Activated naive CD8-positive, alpha-beta T cell treated with anti-CD3 and anti-CD28 coated beads, Interleukin-2, amount 10 ng/mL, durations not matched to agents 7 days and 5 days (primary cell): ENCODE measurements at places on chromosomes 1 and 21.

DNA sequence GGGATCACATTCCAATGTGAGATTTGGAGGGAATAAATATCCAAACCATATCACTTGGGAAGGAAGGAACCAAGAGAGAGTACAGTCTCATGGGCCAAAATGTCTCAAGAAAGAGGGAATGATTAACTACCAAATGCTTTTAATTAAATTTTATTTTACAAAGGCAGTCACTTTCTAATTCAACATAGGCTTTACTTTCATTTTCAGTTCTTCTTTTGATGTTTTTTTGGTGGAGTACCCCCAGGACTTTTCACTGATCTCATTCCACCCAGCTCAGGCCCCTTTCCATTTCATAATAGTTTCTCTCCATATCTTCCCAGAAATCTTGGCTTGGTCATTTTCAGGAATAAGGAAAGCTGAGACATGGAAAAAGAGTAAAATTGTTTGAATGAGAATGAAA, 5.1 kb upstream of the SLAMF7 start:
- DNase-seq = no peak

DNA sequence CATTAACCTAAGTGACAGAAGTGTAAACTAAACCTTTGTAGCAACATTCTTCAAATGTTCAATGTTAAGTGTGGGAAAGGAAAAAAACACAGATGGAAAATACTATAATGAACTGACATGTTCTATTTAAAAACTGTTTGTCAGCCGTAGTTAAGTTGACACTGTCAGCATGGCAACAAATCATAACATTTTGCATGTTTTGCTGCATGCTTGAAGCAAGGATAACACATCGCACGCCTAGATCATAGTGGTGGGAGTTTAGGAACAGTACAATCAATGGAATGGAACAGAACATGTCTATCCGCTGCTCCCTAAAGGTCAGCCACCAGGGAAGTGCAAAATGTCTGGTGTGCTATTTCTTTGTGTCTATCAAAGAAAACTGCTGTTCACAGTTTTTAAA, 62.5 kb upstream of the ESRRG start:
- no peak for DNase-seq

DNA sequence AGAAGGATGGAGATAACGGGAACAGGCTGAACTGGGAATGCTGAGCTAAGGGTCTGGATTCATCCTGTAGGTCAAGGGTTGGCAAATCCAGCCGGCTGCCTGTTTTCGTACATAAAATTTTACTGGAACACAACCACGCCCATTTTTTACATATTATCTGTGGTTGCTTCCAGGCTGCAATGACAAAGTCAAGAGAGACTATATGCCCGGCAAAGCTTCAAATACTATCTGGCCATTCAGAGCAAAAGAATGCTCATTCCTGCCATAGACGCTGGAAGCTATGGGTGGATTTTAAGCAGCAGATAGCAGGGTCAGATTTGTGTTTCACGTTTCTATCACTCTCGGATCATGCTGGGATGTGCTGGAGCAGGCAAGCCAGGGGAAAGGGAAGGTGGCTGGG, 137.9 kb upstream of the EDN2 start:
- no peak for DNase-seq

- DNase-seq = no peak
These were observed 28.1 kb upstream of the TXLNA start for GRCh38 chr1:32151319-32151787.

DNA sequence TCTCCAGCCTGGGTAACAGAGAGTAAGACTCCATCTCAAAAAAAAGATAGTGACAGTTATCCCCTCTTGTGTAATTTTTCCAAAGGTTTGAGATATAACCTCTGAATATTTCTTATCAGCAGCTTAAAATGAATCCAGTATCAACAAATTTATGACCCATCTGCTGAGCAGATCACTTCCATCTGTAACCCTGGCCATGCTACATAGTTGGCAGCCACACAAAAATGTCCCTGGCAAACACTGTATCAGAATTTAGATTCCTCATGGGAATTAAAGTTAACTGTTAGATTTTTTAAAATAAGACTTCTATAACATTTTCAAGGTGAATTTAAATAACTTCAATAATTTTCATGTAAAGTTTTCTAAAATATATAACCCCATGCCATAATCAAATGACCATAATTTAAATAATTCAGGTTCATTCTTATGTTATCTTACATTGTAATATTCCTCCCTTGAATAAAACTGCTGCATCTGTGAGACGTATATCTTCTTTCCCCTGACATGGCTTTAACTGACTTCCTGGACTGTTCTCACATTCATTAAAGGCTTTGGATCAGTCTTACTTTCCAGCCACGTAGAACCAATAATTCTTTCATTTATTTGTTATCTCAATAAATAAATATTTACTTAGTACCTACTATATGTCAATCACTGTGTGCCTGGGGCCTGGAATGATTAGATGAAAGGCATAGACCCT, 5.3 kb upstream of the PRPF38B start:
- no peak for DNase-seq

DNA sequence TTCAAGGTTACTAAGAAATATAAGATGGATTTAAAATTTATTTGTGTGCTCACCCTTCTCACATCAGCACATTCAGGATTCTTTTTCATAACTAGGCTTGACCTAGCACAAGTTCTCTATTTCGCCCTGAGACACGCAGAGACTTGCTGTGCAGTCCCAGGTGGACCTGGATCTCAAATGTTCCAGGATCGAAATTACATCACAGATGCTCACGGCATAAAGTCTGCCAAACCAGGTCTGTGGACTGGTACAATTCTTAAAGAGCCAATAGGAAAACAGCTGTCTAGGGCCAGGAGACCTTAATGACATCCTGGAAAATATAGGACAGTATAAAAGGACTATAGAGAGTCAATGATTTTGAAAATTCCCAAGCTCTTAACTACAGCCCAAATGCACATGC, 2.2 kb downstream of the PGBD5 start:
- DNase-seq = no peak

DNA sequence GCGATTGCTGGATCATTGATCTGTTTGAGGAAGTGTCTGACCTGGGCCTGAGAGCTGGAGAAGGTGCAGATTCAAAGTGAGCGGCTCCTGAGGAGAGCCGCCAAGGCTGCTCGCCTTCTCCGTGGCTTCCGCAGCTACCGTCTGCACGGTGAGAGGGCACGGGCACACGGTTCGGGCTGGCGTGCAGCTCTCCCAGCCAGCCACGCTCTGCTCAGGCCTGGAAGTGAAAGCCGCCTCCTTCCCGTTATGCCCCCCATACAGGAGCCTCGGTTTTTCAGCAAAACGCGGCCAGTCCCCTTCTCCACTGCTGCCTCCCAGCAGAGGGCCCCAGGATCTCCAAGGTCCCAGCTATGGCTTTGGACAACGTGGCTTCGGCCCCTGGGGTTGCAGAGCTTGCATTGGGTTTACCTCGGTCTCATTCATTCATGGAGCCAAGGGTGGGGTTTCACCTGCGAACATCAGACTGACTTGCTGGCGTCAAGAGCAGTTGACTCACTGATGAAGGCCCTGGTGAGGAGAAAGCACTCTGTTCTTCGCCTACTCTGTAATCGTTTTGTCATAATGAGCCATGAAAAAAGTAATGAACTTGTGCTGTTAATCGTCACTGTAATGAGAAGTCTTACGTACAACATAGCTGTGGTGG, 24.4 kb upstream of the PDXK start:
- DNase-seq = no peak

GRCh38 chr1:65467536-65467935, 47.1 kb downstream of the LEPR start:
- no peak for DNase-seq

DNA sequence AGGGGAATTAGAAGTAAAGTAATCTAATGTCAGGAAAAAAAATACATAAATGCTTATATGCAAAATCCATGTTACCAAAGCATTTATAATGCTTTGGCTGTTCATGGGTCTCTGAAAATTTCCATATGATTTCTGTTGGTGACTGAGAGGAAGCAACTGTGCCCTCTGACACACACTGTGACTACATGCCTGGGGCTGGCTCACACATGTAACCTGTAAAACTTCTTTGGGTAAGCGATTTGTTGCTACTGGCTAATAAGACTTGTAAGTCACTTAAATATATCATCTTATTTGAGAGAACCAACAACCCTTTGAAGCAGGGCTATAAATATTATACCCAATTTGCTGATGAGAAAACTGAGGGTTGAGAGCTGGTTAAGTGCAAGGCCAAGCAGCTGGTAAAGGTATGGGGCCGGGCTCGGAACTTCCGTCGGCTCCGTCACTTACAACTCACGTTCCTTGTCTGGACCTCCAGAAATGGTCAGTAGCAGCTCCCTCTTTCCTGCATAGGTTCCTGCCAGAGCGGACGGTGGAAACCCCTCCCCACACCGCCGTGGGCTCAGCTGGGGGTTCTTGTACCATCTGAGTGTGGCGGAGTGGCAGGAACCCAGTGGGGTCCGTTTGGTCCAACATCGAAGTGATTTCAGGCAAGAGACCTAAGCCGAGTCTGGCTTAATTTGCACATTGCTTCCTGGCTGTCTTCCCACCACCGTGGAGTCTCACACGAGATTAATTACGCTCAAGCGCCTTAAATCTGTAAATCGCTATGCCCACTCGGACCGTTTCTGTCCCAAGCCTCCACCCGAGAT, 714 bp downstream of the DFFA start:
- DNase-seq = no peak

GRCh38 chr1:77412820-77413530, 131.2 kb downstream of the AK5 start:
- DNase-seq = no peak

GRCh38 chr1:211634931-211635330, 40.5 kb downstream of the NEK2 start:
- no peak for DNase-seq

DNA sequence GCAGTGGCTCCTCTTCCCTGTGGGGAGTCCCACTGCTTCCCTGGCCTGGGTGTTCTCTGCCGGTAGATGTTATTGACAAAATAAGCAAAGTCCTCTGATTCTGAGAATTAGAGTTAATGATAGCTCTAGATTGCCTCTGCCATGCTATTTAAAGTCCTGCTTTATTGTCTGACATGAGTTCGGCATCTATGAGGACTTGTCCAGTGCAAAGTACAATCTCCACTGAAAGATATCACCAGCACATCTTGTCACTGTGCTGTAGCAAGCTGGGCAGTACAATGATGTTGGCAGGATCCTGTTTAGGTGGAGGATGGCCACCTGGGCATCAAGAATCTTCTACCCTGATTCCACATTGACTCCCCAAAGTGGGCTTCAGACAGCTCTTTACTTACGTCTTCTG, 54.0 kb upstream of the ATP5PO start:
- no peak for DNase-seq

GRCh38 chr1:158285756-158286241, 3.9 kb upstream of the CD1C start:
- DNase-seq = no peak

DNA sequence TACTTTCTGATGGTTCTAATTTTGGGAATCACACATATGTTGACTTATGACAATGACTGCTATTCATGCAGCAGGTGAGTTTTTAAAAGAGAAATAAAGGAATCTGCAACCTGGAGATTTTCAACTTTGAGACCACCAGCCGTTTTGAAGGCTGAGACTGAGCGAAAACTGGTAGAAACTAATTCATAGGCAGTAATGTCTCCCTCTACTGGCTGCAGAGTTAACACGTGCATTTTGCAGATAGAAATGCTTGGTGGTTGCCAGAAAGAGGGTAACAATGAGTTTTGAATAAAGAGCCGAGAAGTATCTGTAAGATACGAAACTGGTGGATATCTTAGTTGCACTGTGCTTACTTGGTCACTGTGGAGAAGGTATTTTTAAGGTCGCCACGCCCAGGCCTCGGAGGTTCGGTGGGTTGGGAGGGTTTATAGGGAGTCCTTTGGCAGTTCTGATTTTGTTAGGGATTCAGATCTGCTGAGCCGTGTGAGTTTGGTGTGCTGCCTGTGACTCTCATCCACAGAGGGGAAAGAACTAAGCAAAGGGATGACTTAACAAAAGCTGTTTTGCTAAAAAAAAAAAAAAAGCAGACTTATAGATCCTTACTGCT, 83.0 kb downstream of the RYR2 start:
- DNase-seq = no peak

DNA sequence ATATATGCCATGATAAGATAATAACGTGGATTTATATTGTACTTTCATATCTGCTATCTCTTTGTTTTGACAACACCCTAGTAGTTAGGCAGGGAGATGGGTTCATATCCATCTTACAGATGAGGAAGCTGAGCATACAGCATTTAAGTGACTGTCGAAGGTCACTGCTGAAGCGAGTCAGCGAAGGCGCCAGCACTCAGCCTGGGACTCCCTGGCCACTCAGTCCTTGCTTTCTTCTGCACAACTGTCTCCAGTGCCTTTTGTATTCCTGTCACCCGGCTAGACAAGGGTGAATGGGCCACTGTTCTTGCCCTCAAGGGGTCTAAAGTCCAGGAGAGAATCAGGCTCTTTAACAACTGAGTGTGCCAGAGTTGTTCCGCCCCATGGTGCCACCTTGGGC, 3.1 kb downstream of the ARHGEF10L start:
- DNase-seq = no peak

GRCh38 chr1:151618003-151618402, 6.2 kb downstream of the SNX27 start:
- no peak for DNase-seq

DNA sequence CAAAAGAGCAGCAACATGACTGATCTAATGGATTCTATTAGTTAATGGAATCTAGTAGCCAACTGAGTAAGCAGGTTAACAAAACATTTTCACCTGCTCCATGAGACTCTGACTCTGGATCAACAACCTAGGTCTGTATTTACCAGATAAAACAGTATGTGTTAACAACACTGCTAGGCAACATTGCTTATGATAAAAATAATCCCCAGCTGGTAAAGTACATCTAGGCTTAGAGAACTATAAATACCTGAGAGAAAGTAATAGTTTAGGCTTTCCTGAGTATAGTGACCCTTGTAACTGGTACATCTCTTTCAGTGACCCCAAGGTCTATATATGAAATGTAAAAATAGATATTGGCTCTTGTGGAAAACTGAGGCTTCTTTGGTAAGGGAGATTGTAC, 73.6 kb upstream of the TBX15 start:
- DNase-seq = no peak

DNA sequence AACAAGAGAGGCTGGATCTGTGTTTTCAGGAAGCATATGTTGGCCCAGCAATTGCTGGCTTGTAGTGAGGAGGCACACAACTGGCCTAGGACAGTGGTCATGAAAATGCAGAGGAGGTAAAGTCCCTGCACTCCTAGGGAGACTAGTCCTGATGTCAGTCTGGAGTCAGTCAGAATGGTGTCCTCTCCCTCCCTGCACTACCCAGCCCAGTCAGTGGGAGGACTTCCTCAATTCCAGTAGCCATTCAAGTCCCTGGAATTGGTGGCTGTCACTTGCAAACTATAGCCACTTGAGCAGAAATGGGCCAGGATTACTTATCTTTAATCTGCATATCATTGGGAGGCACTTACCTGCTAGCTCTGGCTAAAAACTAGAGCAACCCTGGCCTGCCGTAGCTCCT, 18.6 kb downstream of the NDUFS5 start:
- no peak for DNase-seq

DNA sequence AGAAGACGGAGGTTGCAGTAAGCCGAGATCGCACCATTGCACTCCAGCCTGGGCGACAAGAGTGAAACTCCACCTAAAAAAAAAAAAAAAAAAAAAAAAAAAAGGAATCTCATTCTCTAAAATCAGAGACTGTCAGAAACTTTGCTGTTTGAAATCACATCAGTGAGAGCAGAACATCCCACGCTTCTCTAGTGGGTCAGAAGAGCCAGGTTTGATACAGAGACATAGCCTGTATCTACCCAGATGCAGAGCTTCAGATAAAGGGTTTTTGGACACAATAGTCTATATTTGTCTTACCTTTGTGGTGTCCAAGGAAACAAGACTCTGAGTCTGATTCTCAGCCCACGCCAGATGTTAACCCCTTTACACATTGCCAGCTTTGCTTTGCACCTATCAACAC, 19.6 kb downstream of the CELA3A start:
- no peak for DNase-seq

- DNase-seq = no peak
These were observed 36.1 kb downstream of the BEND5 start for GRCh38 chr1:48740621-48741020.
